ENCODE measurements at places on chromosomes 16 and 17. TPM values are rescaled to one million over a fixed set of nuclear protein-coding genes. Genes with fewer than 3 reads are reported as not detected.

DNA sequence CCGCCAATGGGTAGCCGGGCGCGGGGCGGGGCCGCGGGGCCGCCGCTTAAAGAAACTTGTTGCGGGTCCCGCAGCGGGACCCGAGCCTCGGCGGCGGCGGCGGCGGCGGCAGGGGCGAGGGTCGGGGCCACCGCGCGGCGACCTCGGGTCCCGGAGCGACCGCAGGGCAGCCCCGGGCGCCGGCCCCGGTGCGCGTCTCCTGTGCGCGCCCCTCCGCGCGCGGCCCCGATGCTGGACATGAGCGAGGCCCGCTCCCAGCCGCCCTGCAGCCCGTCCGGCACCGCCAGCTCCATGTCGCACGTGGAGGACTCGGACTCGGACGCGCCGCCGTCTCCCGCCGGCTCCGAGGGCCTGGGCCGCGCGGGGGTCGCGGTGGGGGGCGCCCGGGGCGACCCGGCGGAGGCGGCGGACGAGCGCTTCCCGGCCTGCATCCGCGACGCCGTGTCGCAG, at the start of gene SOX8:
TSS of gene SOX8 (plus strand) at position 76 of the 450 bp plus-strand sequence. CDS start at position 229, 153 bp downstream.
- DNase-seq, result no peak

GRCh38 chr17:41063449-41063848, 2.2 kb downstream of the KRTAP2-4 start:
- no peak for DNase-seq

DNA sequence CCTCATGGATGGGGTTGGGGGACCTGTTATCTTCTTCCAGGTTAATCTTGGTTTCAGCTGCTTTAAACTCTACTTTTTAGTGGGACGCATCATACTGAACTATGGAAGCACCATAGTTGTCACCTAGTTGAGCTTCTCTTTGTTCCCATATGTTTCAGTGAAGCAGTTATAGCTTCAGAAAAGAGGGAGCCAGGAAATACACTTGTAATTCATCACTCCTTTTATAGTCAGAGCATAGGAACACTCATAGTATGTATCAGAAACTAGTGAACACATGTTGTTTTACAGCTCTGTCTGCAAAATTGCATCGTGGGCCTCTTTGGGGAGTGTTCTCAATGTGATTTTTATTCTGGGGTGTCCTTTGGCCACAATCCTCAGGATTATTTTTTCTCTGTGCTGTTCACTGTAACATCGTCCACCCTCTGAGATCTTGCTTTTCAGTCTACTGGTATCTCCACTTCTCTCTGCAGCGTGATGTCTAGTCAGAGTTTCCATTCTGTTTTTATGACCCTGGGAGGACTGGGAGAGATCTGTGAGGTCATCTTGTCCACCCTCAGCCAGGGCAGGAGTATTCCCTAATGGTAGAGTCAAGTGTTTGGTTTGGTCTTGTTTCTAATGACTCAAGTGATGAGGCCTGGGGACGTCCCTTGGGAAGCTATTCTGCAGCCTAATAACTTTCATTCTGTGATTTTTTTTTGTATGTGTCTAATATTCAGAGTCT, 585.4 kb downstream of the WWOX start:
- DNase-seq, result no peak

GRCh38 chr16:56841233-56841632, 23.8 kb upstream of the SLC12A3 start:
- no peak for DNase-seq

GRCh38 chr16:81526935-81527334, 82.3 kb downstream of the CMIP start:
- no peak for DNase-seq

DNA sequence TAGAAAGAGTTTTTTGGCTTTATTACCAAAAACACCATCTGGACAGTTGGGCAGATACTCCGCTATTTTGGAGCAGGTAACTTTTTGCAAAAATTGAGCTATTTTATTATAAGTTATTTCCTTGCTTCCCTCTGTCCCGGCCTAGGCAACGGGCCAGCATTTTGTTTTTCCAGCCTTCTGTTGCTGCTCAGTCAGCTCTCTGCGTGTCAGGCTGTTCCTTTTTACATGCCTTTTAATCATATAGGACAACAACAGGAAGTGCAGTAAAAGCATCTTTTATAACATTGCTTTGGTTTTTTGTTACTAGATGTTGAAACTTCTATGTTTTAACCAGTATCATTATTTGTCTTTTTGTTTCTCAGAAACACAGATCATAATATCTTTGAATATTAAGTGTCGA, 30.4 kb downstream of the PPM1D start:
- no peak for DNase-seq

DNA sequence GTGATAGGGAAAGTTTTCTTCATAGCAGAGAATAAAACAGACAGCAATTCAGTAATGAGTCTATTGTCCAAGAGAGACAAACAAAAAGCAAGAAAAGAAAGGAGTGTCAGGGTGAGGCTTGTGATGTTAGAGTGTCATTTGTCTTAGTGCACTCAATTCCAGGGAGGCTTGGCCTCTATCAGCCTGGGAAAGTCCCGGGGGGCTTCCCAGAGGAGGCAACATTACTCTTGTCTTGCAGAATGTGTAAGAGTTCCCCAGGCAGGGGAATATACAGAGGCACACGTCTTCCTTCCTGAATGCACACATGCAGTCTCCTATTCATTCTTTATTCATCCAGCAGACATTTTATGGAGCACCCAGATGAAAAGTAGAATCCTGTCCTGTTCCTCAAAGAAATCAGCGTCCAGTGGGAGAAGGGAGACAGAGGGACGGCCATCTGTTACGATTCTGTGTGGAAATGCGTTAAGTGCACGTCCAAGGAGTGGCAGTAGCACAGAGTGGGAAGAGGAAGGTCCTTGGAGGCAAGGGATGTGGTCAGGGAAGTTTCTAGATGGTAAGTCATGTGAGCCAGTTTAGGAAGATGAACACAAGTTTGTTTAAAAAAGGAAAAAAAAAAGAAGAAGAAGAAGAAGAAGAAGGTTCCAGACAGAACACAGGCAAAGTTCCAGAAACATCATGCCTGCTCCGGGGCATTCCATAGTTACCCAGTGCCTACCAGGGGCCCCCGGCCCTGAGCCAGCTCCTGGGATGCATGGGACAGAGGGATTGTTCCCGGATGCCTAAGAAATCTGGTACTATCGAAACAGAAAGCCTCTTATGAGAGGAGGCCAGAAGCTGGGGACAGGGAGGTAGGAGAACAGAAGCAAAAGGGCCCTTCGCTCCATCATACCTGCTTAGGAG, 21.1 kb downstream of the CACNG4 start:
- no peak for DNase-seq

DNA sequence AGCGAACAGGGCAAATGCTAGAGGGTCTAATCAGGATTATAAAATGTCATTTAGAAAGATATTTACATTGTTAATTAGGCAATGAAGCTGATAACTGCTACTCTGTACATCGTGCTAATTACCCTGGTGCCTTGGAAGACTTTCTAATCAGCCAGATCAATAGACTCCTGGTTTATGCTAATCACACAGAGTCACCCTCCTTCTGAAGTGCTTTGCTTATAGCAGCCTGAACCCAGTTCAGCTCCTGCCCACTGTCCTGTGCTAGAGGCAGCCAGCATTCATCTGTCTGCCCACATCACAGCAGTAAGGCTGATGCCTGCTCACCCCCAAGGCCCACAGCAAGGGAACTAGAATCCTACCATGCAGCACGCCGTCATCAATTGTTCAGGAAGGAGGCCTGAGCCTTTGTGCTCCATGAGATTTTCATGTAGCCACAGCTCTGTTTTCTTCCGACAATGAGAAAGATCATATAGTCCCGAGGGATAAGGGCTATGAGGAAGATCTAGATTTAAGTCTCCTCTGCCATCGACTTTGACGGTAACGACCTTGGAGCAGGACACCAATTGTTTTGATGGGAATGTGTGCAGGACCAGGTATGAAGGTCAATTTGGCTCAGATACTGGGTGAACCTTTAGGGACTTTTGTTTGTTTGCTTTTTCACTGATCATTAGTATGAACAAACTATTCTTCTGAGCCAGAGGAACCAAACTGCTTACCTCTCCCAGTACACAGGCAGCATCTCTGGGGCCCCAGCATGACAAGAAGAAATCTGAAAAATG, 12.5 kb upstream of the LYRM9 start:
- DNase-seq, result no peak

- DNase-seq, result no peak
These were observed 219.2 kb upstream of the CDH5 start for GRCh38 chr16:66147291-66147690.

DNA sequence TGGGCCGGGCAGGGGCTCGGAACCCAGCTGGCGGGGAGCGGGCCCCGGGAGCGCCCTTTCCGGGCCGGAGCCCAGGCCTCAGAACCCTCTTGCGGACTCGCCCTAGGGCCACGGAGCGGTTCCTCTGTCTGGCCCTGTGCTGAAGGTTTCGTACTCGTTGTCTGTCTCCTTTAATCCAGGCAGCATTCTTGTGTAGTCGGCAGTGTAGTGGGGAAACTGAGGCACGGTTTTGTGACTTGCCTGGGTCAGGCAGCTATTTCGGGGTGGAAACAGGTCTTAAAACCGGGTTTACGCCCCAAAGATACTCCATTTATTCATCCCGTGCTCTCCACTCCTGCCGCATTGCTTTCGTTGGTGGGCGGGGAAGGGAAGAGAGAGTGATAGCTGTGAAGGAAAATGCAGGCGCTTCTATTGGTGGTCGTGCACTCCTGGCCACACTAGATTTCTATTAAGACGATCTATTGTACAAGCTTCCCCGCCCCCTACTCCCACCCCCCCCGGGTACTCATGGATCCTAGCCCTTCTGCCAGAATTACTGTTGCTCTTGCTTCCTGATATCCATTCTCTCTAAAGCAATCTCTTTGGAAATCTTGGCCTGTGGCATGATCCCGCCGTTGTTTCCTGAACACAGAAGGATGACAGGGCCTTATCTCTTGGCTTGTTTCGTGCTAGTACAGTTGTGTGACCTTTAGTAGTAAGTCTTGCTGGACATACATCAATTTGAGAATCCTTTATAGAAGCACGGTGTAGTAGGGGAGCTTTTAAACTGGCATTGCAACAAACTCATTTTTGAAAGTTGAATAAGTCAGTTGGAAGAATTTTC, 751 bp downstream of the DCAF7 start:
- peak; percentile 83 for DNase-seq

DNA sequence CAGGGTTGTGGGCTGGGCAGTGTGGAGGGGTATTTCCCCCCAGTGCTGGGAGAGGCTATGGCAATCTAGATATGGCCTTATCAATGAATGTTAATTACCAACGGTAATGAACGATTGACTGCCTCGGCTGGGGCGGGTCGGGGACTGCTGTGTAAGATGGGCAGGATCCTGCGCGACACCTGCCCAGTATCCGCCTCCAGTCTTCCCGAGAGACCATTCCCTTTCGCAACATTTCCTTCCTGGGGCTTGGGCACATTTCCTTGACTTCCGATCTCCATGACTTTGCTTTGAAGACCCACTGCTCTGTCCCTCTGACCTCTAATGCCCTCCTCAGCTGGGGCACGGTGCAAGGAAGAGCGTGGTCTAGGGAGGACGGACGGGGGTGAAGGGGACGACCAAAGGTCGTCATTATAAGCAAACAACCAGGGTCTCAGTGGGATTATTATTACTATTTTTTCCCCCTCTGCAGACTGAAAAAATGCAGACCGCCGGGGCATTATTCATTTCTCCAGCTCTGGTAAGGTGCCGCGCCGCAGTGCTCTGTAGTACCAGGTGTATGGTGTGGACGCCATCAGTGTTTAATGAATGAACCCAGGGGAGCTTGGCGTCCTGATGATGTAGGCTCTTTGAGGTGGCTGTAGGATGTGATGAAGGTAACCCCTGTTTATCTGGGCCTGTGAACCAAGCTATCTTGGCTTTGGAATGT, 506 bp downstream of the ATP5MC1 start:
- peak; percentile 65 for DNase-seq

GRCh38 chr16:3027983-3028715, 4.3 kb downstream of the THOC6 start:
- DNase-seq, result peak; percentile 98

Gene CRHR1
- total RNA-seq, result 1.8 TPM

Gene KCTD13
- total RNA-seq, result 17.7 TPM

Gene VTN
- total RNA-seq, result 2.5 TPM
